ENCODE measurements at places on chromosomes 3 and 15. TPM values are rescaled to one million over a fixed set of nuclear protein-coding genes. Genes with fewer than 3 reads are reported as not detected.

DNA sequence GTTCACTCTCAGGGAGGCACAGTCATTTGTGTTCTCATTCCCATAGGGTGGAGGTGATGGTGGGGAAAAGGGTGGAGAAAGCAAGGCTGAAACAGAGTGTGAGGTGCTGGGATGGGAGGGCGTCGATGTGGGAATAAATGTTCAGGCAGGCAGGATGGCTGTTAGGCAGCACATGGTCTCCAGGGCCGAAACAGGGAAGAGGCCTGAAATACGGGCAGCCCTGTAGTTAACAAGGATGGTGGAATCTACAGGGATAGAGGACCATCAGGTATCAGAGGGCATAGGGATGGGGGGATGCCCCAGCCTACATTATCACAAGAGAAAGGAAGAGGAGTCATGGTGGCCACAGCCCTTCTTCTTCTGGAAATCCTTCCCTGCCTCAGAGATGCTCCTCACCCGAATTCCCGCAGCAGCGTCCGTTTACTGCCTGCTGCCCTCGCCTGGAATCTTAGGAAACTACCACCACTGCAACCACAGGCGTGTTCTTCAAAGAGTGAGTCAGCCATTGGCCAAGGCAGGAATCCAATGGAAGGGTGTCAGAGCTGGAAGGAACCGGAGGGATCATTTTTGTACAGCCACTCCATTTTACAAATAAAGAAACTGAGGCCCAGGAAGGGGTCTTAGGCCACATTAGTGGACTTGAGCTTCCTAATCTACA is 49.7 kb upstream of the POMGNT2 start:
- no peaks in the 10 kb centered on the region for H3K36me3 ChIP-seq
- H3K27ac ChIP-seq, result no peak overlapping the region
- H3K27me3 ChIP-seq, result no peaks in the 10 kb centered on the region
- H3K4me3 ChIP-seq, result no peak overlapping the region
- H3K4me1 ChIP-seq, result peaks cover 19% of the 10 kb centered on the region

GRCh38 chr15:45496658-45497057 is 25.9 kb downstream of the SLC30A4 start:
- H3K36me3 ChIP-seq, result no peaks in the 10 kb centered on the region
- no peak for DNase-seq
- H3K27me3 ChIP-seq, result no peaks in the 10 kb centered on the region
- no peaks in the 10 kb centered on the region for H3K4me1 ChIP-seq

GRCh38 chr15:35506272-35506870 is 39.6 kb downstream of the DPH6 start:
- DNase-seq, result no peak
- H3K4me1 ChIP-seq, result no peaks in the 10 kb centered on the region
- no peak overlapping the region for H3K4me3 ChIP-seq

- H3K27me3 ChIP-seq, result peaks cover 7% of the 10 kb centered on the region
- peaks cover 2% of the 10 kb centered on the region for H3K4me1 ChIP-seq
- H3K27ac ChIP-seq, result no peak overlapping the region
- no peak overlapping the region for H3K4me3 ChIP-seq
Measured at GRCh38 chr3:186713499-186713898, 3.7 kb upstream of the KNG1 start.

DNA sequence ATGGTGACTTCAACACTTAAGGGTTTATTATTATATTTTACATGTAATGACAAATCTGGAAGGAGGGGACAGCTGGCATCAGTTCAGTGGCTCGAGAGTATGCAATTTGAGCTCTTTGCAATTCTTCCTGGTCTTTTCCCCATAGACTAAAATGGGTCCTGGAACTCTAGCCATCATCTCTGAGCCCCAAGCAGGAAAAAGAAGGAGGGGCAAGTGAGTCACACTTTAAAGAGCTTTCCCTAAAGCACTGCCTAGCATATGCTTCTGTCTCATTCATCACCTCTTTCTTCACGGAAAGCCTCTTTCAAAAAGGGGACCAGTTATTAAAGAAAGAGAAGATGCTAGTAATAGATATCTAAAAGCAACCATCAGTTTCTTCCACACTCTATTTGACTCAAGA is 466.3 kb downstream of the ZIC1 start:
- H3K4me1 ChIP-seq, result no peaks in the 10 kb centered on the region
- no peak for DNase-seq
- H3K27me3 ChIP-seq, result no peaks in the 10 kb centered on the region
- no peaks in the 10 kb centered on the region for H3K36me3 ChIP-seq
- no peak overlapping the region for H3K4me3 ChIP-seq

GRCh38 chr3:90035643-90036042 is 928.2 kb downstream of the EPHA3 start:
- no peaks in the 10 kb centered on the region for H3K36me3 ChIP-seq
- no peak overlapping the region for H3K27ac ChIP-seq
- no peak for DNase-seq

DNA sequence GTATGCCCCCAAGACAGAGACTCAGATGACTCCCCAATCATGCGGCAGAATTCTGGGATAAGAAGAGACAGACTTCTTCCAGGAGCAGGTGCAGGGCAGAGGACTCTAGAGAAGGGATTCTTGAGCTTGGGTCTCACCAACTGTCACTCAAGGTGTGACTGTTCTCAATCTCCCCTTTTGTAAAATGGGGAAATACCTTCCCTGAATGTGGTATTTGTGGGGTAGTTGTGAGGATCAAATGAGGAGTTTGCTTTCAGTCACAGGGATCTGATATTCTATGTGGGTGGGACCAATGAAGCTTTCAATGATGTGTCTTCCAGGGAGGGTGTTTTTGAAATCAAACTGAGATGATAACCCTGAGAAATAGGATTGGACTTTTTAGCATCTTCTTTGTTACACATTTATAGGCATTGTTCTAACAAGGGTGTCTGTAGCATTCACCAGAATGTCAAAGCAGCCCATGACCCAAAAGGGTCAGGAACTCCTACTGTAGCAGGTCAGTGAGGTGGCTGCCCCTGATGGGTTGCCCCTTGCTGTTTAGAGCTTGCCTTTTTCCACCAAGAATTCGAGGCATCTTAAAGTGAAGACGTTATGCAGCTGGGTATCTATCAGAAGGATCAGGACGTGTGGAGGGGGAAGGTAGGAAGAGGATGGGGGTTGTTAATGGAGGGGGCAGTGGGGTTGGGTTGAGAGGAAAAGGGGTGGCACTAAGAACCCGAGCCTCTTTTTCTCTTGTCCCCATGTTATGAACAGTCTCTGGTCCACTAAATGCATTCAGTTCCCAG is 28.8 kb downstream of the UMPS start:
- no peak for DNase-seq
- no peak overlapping the region for H3K4me3 ChIP-seq
- no peaks in the 10 kb centered on the region for H3K36me3 ChIP-seq
- peaks cover 2% of the 10 kb centered on the region for H3K4me1 ChIP-seq
- no peak overlapping the region for H3K27ac ChIP-seq

- peaks cover 6% of the 10 kb centered on the region for H3K36me3 ChIP-seq
- H3K4me3 ChIP-seq, result no peak overlapping the region
- no peak for DNase-seq
Measured at GRCh38 chr15:94421706-94422105, 190.3 kb downstream of the MCTP2 start.

MELTF gene
- total RNA-seq, result 3.4 TPM

ARRDC4 gene
- total RNA-seq, result 0.94 TPM

ZNF106 gene
- total RNA-seq, result 46.4 TPM
